PC-3 (cell line): ENCODE measurements at places on chromosomes 2 and 18.

DNA sequence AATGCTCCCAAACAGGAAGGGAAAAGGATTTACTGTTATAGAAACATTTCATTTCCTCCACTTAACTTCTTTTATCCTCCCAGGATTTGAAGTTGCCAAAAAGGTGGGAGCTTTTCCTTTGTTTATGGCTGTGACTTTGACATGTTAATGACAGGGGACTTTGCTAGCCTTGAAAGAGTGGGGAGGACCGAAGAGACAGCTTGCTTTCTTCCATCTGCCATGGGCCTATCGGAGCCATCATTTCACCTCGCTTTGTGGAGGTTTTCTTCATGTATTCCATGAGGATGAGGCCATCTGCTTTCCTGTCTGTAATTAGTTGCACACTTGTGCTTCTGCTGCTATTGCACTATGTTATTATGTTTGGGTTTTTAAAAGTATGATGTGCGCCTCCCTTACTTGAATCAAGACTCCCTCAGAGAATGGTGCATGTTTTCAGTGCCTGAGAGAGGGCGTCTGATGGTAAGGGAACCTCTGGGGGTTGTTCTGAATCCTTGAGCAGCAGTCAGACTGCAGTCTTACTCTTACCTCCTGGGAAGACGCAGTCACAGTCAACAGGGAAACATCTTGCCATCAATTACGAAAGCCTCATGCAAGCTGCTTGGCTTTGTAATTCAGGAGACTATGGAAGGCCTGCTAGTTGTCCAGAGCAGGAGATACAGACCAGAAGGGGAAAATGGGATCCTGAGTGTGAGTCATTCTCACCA, 173.3 kb upstream of the MGAT5 start:
- no peak for DNase-seq

DNA sequence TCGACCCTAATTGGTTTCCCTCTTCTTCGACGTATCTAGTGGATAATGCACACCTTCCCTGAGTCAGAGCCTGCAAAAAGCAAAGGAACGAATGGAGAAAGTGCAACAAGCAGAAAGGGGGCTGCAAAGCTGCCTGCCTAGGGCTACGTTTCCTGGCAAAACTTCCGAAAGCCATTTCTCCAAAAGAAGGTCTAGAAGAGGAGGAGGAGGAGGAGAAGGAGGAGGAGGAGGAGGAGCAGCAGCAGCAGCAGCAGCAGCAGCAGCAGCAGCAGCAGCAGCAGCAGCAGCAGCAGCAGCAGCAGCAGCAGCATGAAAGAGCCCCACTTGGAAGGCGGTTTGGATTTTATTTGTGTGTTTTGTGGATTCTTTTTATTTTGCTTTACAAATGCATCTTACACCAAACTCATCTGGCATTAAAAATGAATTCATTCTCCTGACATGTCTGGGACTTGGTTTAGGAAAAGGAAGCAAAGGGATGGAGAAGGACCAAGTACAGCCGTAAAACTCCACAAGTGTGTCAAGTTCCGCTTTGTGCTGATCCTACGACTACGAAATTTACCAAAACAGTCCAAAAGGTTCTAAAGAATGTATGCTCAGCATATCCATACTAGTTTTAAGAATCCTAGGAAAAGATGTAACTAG, 2.0 kb downstream of the TCF4 start:
- no peak for DNase-seq

- no peak for DNase-seq
Observed at GRCh38 chr2:169039702-169040101, 8.6 kb upstream of the ABCB11 start.

GRCh38 chr18:3111523-3112240, 98.7 kb upstream of the LPIN2 start:
- no peak for DNase-seq

DNA sequence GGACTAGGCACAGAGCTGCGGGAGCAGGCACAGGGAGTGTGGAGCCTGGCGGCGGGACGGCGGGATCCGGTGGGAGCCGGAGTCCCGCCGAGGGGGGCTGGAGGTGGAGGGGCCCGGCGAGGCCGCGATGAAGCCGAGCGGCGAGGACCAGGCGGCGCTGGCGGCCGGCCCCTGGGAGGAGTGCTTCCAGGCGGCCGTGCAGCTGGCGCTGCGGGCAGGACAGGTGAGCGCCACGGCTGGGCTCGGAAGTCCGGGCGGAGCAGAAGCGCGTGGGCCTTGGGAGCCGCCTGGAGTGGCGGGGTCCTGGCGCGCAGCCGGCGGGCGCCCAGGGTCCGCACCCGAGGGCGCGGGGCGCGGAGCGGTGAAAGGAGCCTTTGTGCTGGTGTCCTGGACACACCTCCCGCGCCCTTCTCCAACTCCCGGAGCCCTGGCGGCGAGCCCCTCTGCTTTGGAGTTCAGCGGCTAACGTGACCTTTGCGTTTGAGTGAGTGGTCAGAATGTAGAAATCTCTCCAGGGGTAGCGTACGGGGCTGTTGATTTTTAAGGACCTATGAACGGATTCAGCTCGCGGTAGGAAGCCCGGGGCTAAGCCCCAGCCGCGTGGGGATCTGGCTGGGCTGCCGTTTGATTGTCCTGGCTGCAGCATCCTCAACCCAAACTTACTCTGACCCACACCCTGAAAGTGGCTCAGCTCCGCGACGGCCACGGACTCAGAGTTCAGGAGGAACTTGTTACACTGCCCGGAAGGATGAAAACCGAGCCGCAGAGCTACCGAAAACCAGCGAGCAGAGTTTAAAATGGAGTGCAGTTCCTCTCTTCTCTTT, 448 bp downstream of the IMPA2 start:
- peak; percentile 46 for DNase-seq

DNA sequence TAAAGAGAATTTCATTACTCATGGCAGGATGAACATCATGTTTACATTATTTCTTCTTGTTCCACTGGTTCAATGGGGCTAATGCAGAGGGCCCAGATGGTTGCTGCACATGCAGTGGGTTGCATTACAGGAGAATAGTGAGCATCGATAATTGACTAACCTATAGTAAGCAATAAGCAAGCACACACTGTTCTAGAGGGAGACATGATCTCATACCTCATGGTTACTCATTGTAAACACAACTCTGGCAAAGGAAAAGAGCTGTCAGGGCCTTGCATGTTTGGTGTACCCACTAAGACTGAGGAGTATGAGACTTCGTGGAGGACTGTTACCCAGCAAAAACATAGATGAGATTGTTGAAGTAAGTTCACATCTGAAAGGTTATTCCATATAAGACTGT, 885.6 kb upstream of the VRK2 start:
- DNase-seq: peak; percentile 45

- DNase-seq: no peak
Observed at GRCh38 chr2:28419443-28420270, 27.0 kb downstream of the FOSL2 start.

- peak; percentile 99 for DNase-seq
Observed at GRCh38 chr2:74178211-74179062, at the start of gene MOB1A. Gene MOB1A, minus strand, starts transcription at chr2:74178879. Its CDS starts 205 bp downstream, at chr2:74178674.

- no peak for DNase-seq
Observed at GRCh38 chr18:75261430-75262223, 51.0 kb downstream of the TSHZ1 start.

DNA sequence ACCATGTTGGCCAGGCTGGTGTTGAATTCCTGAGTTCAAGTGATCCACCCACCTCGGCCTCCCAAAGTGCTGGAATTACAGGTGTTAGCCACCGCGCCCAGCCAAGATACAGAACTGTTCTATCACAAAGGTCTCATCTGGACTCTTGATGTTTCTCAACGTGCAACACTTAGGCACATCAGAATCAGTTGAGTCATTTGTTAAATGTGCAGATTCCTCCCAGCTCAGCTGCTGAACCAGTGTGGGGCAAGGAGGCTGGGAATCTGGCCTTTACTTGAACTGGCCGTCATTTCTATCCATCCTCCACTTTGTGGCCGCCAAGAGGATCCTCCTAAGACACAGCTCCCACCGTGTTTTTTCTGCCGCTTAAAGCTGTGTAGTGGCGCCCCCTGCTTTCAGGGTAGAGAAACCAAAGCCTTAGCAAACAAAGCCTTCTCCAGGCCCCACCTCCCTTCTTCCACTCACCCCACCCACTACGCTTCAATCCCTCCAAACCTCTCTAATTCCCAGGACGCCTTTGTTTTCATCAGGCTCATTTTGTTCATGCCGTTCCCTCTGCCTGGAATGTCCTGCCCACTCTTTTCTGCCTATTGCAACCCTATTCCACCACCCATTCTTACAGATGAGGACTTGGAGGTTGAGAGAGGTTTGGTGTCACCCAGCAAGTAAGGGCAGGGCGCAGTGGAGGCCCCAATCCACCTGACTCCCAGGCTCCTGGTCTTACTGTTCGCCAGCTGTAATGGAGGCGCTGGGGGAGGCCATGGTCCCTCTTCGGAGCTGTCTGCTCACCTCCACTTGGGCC, 776 bp upstream of the SPEG start:
- peak; percentile 49 for DNase-seq

GRCh38 chr2:239390546-239391285, 10.1 kb downstream of the HDAC4 start:
- DNase-seq: no peak

DNA sequence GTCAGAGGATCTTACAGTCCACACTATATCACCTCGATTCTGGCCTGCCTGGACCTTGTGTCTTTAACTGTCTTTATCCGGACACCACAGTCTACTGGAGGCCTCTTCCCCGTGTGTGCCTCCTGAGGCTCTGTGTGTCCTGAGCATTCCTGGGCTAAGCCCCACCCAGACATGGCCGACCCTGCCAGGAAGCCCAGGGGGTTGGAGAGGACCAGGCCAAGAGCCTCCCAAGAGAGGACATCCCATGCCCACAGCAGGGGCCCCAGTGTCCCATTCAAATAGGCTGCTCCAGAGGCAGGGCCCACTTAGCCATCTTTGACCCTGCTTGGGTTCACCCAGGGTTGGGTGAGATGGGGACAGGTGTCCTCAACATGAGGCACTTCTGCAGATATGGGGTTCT, 84.7 kb upstream of the OTOS start:
- no peak for DNase-seq

DNA sequence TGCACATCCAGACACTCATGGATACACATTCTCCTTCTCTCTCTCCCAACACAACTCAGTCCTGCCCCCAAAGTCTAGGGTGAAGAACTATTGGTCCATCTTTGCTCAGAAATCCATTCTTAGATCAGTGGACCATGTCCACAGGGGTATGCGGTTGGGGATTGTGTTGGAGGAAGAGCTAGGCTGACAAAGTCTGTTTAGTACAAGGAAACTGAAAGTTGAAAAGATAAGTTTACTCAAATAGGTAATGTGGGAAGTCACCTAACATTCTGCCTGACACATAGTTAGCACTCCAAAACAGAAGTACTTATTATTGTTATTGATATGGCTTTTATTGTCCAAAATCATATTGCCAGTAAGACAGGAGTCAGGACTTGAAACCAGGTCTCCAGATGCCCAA, 55.9 kb downstream of the ALK start:
- DNase-seq: no peak

DNA sequence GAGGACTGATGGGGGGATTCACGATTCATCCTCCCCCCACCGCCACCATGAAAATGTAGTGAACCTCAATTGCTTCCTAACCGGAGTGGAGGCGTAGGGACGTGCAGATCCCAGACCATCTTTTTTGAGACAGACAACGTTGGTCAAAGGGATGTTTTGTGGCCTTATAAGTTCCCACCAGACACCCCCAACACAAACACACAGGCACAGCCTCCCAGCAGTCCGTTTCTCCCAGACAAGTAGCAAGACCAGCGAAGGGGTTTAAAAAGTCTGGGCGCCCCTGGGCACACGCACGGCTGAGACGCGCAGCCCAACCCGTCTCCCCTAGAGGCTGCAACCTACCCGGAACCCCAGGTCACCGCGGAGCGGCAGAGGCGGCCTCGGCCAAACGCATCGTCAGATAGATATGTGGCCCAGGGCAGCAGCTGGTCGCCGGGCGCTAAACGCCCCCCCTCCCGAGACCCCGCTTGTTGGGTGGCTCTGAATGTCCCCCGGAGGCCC, 1.3 kb downstream of the GBX2 start:
- no peak for DNase-seq

DNA sequence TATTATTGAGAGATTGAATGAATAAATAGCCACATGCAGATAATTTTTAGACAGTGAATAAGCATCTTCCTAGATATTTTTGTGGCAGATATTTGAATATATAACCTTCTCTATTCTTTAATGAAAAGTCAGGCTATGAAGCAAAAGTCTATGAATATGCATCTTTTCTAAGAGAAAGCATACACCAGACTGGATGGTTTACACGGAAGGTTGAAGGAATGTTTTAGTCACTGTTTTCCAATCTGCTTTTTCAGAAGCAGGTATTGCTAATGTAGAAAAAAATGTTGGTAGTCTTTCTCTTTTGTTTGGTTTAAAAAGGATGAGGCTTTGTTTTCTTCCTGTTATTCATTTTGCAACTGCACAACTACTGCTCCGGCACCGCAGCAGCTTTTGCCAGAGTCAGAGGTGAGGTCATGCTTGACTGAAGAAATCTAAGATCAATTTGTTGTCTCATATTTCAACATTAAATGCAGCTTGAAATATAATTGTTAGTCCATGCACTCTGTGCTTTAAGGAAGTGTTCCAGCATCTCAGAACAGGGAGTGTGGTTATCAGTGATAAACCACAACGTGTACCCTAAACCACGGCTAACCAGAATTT, 1540.8 kb upstream of the PIK3C3 start:
- peak; percentile 36 for DNase-seq

GRCh38 chr2:121409388-121409787, 121.3 kb upstream of the RNU4ATAC start:
- DNase-seq: no peak

GRCh38 chr2:73601780-73602179, 40.4 kb downstream of the NAT8 start:
- no peak for DNase-seq

GRCh38 chr2:240143801-240144648, 3.6 kb upstream of the OTOS start:
- DNase-seq: peak; percentile 70

- DNase-seq: peak; percentile 5
Observed at GRCh38 chr2:189506514-189506976, 65.3 kb downstream of the WDR75 start.

GRCh38 chr2:160541745-160542144, 48.1 kb upstream of the RBMS1 start:
- no peak for DNase-seq

DNA sequence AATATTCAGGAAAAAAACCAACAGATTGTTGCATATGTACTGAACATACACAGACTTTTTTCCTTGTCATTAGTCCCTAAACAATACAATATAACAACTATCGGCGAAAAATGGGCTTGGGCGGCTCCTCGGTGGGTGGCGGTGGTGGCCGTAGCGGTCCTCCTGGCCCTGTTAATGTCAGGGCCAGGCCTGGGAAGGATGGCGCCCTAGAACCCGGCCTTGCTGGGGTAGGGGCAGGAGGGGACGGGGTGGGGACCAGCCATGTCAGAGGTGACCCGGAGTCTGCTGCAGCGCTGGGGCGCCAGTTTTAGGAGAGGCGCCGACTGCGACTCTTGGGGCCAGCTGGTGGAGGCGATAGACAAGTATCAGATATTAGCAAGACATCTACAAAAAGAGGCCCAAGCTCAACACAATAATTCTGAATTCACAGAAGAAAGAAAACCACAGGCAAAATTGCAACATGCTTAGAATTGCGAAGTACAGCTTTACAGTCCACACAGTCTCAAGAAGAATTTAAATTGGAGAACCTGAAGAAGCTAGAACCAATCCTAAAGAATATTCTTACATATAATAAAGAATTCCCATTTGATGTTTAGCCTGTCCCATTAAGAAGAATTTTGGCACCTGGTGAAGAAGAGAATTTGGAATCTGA, 36.5 kb downstream of the ROCK2 start:
- no peak for DNase-seq

- DNase-seq: no peak
Observed at GRCh38 chr2:111629983-111630382, 254.0 kb downstream of the ANAPC1 start.

GRCh38 chr18:37135177-37135576, 306.2 kb downstream of the KIAA1328 start:
- DNase-seq: no peak

- no peak for DNase-seq
Observed at GRCh38 chr18:35451916-35452315, 45.8 kb downstream of the INO80C start.
